Uterus (tissue), 4 donors: ENCODE measurements at places on chromosomes 3 and 15. TPM values are rescaled to one million over a fixed set of nuclear protein-coding genes. Genes with fewer than 3 reads are reported as not detected.

- no peak for DNase-seq
These were observed 9.8 kb upstream of the SLC9C1 start for GRCh38 chr3:112303764-112304325.

GRCh38 chr3:127867986-127868385, 45.7 kb upstream of the MGLL start:
- no peak for DNase-seq

GRCh38 chr15:29130476-29130875, 139.1 kb downstream of the NSMCE3 start:
- no peak for DNase-seq

- no peak for DNase-seq
These were observed 58.2 kb downstream of the FNDC3B start for GRCh38 chr3:172097585-172097984.

DNA sequence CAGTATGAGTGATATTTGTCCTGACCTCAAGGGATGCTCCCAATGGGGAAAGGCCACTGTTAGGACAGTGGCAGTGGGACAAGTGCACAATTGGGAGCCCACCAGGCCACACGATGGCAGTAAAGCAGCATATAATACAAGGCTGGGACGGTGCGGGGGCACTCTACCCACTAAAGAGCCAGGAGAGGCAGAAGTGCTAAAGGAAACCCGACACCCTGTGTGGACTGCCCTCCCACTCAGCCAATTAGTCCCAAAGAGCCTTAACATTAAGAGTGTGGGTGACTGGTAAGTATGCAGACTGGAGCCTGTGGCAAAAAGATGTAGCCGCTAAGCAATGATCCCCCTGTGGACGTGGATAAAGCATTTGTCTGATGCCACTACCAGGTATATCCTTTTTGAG, 8.2 kb upstream of the ZNF589 start:
- peak; percentile 66 for DNase-seq

DAZL gene
- 0.21 TPM for total RNA-seq

KBTBD12 gene
- 2.1 TPM for total RNA-seq

DNA sequence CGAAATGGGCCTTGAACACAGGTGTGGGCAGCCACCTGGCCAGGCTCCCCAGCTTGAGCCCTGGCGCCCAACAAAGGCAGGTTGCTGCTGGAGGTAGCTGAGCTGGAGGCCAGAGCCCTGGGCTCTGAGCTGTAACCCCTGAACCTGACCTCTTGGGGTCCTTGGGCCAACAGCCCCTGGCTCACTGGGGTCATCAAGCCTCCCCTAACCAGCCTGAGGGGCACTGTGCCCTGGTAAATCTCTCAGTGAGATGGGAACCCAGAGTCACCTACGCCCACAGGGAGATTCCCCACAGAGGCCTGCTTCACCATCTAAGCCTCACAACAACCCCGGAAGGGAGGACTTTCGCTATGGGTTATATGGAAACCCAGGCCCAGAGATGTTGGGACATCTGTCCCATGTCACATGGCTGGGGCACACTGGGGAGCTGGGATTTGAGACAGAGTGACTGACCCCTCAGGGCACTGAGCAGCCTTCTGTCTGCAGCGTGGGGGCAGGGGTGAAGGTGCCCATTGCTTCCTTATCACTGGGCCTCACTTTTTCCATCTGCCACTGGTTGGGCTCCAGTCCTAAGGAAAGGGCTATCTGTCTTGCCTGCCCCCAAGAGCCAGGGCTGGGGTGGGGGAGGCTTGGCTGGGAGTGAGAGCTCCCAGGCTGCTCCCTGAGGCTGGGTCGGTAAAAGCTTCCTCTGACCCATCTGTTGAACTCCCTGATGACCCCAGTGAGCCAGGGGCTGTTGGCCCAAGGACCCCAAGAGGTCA, 59.1 kb downstream of the IQSEC1 start:
- no peak for DNase-seq

DNA sequence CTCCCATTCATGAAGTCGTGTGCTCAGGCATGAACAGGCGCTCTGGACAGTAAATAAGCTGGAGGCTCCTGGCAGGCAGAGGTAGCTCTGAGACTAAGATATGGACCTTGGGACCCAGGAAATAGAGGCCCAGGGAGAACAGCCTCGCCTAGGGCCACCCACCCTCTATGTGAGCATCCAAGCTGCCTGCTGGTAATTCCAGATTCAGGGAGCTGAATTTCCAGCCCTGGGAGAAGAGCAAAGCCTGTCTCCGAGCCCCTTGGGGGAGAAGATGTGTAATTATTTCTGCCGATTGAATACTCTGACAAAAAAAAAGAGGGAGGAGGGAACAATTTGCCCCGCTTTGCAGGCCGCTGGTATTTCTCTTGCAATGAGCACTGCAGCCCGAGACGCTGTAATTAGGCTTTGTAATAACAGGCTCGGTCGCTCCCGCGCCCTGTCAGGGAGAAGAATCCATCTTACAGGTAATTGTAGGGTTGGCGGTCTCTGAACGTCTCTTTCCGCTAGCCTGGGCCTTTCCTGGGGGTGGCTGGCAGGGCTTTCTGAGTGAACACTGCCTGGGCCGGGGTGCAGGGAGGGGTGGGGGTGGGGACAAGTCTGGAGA, 131.5 kb downstream of the WNT7A start:
- DNase-seq: no peak

SPTSSB gene
- not detected for total RNA-seq

NOX5 gene
- total RNA-seq: not detected

P2RY13 gene
- total RNA-seq: 1.2 TPM

DNA sequence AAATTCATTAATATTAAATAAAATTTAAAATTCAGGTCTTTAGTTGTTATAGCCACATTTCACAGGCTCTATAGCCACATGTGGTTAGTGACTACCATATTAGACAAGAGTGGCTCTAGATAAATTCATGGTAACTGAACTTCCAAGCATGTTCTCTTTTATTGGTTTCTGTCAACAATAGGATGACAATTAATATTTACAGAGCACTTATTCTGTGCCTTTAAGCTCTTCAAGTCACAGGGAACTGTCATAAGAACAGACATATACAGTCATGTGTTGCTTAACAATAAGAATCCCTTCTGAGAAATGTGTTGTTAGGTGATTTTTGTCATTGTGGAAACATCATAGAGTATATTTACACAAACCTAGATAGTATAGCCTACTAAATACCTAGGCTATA, 38.8 kb upstream of the SLC25A36 start:
- no peak for DNase-seq
